ENCODE measurements at places on chromosomes 11 and 22.
A peak's percentile ranks its signal among the peaks of the same experiment; 100 is the strongest.

GRCh38 chr11:8168485-8169257 lies at the start of gene RIC3:
Gene RIC3, minus strand, starts transcription at chr11:8169025. Its CDS starts 36 bp downstream, at chr11:8168989.
- peak; percentile 21 for DNase-seq

DNA sequence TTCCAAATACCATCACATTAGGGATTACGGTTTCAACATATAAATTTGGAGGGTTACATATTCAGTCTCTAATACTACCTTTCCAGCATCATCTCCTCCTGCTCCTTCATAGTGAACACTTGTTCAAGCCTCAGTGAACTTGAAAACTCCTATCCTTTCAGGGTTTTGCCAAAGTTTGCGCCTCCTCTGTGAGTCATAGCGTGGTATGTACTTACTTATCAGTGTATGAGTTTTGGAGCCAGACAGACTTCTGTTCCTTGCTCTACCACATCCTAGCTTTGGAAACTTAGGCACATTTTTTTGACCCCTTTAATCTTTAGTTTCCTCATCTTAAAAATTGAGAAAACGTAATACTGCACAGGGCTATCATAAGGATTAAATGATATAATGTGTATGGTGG lies 160.1 kb upstream of the ZC3H12C start:
- no peak for DNase-seq

- DNase-seq, result no peak
These were observed 948 bp downstream of the TNKS1BP1 start for GRCh38 chr11:57323855-57324153.

DNA sequence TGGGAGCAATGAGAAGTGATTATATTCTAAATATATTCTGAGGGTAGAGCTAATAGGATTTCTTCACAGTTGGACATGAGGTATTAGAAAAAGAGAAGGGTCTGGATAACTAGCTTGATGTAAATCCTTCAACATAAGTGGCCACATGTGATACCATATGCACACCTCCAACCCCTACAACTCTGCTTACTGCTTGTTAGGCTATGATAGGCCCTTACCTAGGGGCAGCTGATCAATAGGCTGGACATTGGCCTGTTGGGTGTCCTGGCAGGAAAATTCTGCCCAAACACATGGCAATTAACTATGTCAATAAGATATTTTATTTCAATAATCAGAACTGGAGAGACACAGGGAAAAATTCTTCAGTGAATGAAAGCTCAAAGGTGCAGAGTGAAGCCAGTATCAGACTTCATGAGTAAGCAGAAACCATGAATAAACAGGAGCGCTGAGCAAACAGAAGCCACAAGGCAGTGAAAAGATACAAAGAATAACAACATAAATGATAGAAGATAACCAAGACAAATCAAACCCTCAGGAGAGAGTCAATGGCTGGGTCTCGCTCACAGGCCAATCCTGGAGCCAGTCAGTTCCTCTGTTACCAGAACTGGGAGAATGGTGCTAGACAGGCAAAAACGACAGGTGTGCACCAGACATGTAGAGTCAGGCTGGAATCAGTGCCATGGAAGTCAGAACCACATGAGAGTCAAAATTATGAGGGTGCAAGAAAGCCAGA lies 46.3 kb upstream of the PSMA1 start:
- no peak for DNase-seq

GRCh38 chr22:32800994-32801536 lies 440 bp upstream of the TIMP3 start:
- no peak for DNase-seq

- no peak for DNase-seq
These were observed 552 bp downstream of the DSCAML1 start for GRCh38 chr11:117796456-117796871.

DNA sequence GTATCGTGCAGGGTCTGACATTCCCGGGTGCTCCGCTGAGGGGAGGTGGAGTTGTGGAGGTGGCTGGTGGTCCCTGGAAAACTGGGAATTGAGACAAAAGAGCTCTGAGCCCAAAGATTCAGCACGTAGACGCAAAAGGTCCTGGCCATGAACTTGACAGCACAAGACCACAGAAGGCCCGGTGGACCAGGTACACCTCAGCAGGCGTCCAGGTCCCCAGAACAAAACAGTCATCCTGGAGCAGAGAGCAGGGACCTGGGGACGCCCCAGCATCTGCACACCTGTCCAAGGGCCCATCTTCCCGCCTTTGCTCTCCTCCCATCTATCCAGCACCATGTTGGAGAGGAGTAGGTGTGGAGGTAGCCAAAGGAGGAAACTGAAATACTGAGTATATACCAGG lies 13.8 kb upstream of the MB start:
- no peak for DNase-seq

- DNase-seq, result no peak
These were observed 56.1 kb upstream of the UBASH3B start for GRCh38 chr11:122599434-122599833.

DNA sequence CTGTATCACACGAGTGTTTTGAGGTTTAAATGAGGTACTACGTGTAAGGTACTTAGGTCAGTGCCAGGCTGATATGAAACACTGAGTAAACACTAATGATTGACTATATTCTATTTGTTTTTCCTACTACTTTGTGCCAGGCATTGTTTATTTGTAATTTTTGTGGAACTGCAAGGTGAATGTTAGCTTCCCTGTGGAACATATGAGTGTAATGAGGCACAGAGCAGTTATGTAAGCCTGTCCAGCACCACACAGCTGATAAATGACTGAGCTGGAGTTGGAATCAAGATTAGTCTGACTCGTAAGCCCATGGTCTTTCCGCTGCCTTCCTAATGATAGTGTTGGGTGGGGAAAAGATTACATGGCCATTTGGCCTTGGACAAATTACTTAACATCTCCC lies 5.9 kb downstream of the SLC37A2 start:
- no peak for DNase-seq

DNA sequence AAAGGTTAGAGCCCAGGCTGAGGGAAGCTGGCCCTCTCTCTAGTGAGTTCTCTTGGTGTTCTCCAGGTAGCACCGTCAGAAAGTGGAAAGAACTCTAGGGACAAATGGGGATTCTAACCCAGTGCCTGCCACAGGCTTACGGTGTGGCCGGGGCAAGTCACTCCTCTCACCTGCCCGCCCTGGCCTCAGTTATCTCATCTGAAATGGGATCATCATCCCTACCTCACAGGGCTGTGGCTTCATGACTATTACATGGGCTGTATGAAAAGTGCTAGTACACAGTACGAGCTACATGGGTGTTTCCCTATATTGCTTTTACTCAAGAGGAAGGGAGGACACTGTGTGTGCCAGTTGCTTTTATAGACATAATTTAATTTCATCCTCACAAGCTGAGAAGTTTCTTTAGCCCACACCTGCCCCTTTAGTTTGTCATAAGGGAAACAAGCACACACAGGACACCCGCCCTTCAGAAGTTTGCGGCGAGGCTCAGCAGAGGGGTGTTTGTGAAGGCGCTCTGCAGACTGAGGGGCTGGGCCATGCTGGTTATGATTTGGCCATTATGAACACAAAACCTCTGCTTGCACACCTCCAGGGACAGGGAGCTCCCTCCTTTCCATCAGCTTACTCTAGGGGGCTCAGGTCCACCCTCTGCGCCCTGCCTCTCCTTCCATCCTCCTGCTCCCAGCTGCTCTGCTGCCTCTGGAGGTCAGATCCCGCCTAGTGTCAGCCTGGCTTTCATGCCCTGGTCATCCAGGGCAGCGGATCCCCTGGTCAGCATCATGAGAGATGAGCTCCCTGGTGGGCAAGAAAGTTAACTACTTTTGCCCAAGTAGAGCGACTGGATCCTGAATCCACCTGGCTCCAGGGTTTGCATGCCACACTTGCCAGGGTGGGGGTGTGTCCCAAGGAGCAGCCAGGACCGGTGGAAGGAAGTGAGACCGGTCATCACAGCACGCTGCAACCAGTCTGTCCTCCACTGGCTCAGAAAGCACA lies 1.2 kb downstream of the KLHL35 start:
- no peak for DNase-seq
